ENCODE measurements at places on chromosomes 1 and 21.

DNA sequence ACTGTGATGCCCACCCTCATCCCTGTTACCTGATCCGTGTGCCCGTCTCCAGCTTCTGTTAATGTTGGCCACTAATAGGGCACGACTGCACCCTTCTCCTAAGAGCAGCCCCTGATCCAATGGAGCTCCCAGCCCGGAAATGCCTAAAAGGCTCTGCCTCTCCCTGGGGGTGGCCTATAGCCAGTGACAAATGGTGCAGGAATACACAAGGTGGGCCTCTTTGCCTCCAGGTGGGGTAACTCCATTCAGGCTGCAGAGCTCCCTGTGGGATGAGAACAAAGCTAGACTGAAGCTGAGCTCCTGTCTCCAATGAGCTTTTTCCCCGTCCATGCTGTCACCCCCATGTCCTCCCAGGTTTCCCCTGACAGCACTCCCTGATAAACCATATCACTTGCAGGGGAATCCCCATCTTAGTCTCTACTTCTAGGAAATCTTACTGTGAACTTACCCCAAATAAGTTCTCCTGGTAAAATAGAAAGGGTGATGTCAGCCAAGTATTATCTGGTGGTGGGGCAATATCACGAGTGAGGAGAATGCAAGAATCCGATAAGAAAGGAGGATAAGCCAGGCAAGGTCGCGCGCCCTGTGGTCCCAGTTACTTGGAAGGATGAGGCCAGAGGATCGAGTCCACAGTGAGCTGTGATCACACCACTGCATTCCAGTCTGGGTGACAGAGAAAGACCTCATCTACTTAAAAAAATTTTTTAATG is 18.6 kb downstream of the S100A7A start:
- no peak for DNase-seq

DNA sequence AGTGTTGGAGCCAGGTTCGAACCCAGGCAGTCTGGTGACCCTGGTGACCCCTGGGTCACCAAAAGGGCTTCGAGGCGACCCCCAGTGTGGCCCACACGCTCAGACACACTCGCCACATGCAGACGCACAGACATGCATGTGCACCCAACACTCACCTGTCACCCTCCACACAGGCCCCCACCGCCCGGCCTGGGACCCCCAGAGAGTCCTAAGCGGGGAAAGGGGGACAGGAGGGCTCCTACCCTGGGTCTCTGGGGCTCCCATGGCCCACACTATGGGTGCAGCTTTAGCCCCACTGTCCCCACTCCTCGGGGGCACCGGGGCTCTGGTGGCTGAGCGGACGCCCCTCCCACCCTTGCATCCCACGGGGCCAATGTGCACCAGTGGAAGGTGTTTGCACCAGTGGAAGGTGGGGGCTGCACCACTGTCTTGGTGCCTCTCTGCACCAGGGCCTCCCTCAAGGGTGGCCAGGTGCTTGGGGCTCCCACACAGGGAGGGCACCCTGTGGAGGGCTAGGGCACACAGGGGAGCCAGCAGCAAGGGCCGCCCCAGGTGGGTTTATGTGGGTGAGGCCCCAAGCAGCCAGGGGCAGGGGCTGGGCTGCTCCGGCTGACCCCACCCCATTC is 9.9 kb downstream of the CHD5 start:
- peak; percentile 13 for DNase-seq

DNA sequence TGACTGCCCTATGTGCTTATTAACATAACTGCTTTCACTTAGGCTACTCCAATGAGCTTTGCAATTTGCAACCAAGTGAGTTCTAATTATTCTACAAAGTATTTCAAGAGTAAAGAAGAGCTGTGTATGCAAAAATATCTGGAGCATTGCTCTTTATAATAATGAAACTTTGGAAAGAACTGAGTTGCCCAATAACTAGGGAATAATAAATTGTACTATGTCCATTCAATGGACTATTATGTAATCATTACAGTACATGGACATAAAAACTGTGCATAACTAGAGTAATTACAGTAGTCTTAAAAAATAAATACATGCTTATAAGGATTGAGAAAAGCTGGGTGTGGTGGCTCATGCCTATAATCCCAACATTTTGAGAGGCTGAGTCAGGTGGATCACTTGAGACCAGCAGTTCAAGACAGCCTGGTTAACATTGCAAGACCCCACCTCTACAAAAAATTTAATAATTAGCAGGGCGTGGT is 70.3 kb upstream of the JAK1 start:
- DNase-seq = no peak

DNA sequence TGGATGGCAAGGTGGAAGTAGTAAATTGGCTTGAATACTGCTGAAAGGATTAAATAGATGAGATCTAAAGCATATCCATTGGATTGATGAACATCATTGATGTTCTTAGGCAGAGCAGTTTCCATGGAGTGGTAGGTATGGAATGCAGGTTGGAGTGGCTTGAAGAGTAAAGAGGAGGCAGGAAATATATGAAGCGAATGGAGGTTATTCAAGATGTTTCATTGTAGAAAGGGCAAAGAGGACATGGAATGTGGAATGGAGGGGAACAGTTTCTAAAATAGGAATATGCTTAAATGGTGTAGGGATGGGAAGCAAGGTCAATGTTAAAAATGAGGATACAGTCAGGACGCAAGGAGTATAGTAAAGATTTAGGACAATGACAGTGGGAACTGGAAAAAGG is 6.1 kb downstream of the OSBPL9 start:
- DNase-seq = no peak

DNA sequence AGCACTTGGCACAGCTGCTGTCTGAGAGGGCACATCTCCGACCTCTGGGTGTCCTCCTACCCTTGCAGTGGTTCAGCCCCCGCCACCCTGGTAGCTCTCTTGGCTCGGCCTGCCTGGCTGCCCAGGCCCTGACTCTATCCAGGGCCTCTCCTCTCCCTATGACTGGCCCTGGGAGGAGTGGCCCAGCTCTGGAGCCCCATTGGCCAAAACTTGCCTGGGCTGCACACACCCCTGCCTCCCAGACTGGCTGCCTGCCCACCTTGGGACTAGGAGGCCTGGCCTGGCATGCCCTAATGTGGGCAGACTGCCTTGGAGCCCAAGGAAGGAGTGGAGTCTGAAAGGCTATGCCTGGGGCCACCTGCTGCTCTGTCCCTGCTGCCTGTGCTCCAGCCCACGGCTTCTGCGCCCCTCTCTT is 33.6 kb downstream of the ACOT11 start:
- DNase-seq = no peak

DNA sequence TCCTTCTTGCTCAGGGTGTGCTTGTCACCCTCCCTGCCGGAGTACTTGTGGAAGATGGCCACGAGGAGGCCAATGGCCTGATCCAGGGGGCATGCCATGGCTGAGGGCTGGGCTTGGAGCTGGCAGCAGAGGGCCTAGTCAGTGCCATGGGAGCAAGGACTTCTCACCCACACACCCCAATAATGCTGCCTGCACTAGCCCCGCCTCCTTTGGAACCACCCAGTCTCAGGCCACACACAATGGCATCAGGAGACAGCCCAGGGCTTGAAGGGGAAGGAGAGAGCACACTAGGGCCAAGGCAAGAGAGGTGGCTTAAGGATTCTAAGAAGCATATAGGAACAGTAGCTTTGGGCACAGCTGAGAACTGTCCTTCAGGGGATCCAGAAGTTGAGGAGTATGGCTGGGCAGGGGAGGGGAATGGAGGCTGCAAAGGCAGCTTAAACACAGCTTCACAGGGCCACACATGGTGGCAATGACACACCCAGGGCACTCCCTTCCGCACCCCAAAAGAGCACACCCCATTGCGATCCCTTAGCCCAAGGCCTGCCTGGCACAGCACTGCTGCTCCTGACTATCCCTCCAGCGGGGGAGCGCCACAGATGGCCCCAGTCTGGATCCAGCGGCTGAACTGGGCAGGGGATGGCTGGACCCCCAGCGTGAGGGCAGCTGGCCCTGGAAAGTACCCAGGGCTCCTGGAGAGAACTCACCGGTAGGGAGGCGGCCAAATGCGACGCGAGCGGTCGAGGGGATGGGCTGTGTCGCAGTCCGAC is at the start of gene S100A6:
Gene S100A6 (minus strand): TSS at position 750 of the 770 bp plus-strand sequence. CDS start 652 bp downstream, at position 98.
- DNase-seq = no peak

DNA sequence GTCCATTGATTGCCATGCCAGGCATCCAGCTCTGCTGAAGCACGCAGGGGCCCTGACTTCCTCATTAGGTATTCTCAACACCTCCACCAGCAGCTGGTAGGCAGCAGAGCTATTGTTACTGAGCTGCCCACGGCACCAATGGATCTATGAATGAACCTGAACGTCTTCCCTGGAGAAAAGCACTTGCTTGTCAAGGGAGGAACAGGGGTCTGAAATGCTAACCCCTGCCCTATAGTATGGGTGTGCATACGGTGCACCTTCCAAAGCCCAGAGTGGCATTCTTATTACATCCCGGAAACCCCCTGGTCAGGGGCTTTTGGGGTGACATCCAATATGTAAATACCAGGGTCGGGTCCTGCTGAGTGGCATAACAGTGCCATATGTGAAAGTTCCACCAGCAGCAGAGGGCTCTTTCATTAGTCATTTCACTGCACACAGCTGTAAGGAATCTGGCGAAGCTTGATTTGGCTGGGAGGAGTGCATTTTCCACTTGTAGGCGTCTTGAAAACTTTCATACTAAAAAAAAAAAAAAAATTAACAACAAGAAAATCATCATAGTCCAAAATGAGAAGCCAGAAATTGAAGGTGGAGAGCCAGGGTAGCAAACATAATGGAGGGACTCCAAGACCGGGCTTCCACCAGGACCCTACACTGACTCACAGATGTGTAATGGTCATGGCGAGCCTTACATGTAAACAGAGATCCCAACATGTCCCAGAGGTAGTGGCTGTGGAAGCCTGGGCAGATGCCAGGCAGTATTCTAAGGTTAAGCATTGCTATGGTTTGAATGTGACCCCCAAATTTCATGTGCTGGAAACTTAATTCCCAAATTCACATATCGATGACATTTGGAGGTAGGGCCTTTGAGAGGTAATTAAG is 58.8 kb upstream of the PRDX6 start:
- no peak for DNase-seq

- no peak for DNase-seq
Observed at GRCh38 chr1:21280482-21280881, 9.8 kb downstream of the ECE1 start.

DNA sequence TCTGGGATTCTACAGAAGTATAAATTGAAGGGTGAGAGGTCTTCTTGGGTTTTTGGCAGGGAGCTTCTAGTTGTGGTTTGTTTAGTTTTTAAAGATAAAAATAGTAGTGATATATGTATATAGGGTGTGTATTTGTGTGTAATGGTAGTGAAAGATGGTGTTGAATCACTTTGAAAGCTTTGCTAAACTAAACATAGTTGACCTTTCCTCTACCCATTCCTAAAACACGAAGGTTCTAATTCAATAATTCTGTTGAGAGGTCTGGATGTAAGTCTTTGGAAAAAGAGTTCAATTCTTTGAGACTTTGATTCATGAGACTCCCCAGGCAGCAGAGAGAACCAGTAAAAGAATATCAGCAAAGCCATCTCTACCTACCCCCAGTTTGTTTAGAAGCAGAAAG is 247.9 kb upstream of the DUSP10 start:
- DNase-seq = no peak

DNA sequence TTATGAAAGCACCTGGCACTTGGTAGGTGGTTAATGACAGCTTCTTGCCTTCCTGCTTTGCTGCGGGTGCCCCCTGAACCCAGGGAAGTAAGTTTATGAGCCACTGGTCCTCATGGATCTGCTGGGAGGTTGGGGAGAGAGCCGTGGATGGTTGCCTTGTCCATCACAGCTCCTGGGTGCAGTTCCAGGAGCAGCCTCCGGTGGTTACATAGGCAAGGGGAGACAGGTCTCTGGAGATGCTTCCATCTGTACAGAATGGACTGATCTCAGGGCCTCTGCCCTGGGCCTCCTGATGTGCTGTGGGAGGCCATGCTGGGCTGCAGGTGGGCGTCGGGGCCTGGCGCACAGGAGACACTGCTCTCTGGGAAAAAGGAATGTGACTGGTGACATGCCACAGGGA is 31.6 kb upstream of the ARHGEF10L start:
- DNase-seq = no peak

GRCh38 chr21:32958288-32959002 is 67.3 kb upstream of the OLIG2 start:
- no peak for DNase-seq

- no peak for DNase-seq
Observed at GRCh38 chr1:36876990-36877389, 157.3 kb downstream of the GRIK3 start.

GRCh38 chr21:36902793-36903192 is 63.7 kb downstream of the HLCS start:
- DNase-seq = no peak

DNA sequence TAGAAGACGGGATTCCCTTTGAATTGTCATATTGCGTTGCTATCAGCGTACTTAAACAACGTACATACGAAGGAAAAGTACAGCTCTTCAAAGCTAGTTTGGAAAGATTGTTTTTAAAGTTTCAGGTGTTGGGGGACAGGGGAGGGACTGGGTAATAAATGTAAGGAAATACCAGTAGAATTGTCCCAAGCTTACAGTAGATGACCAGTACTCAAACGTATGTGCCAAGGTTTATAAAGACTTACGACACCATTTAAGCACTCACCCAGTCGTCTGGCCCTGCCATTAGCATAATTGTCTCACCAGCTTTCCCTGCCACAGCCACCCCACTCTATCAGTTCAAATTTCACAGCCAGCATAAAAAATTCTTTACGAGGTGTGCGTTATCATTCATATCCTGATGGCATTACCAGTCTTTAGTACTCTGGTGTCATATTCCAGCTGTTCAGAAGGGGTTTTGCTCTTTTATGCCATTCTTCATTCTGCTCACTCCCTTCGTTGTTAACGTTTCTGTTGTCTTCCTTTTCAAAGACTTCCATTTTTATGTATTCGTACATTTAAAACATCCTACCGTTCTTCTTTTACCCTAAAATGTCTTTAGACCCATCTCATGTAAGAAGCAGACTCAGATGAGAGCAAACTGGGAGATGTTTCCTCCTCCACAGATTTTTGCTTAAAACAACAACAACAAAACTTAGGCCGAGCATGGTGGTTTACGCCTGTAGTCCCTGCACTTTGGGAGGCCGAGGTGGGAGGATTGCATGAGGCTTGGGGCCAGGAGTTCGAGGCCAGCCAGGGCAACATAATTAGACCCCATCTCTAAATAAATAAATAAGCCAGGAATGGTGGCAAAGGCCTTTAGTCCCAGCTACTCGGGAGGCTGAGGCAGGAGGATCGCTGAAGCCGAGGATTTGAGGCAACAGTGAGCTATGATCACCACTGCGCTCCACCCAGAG is 1.0 kb upstream of the HP1BP3 start:
- DNase-seq = no peak

- no peak for DNase-seq
Observed at GRCh38 chr1:214492401-214493075, 58.9 kb downstream of the PTPN14 start.

DNA sequence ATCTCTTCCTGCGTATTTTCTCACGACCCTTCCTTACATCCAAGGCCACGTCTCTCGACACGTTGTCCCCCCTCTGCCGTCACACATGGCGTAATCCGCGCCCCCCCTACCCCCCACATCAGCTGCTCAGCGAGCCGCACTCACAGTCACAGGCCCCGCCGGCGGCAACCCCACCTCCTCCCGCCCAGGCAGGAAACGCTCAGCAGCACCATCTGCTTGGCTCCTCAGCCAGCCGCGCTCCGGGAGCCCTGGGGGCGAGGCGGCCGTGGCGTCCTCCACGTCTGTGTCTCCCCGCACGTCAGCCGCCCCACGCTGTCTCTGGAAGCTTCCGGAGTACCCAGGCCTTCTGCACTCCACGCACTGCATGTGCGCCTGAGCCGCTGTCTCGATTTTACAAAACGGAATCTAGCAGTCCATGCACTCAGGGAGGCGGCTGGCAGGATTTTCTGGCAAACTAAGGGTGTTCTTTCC is 64.6 kb downstream of the SIK1 start:
- DNase-seq = no peak

- no peak for DNase-seq
Observed at GRCh38 chr1:112614460-112615065, 4.4 kb downstream of the ST7L start.
